Activated CD4-positive, CD25-positive, alpha-beta regulatory T cell treated with anti-CD3 and anti-CD28 coated beads, Interleukin-2, amount 50 U/mL, for 72 hours (primary cell): ENCODE measurements at places on chromosomes 6 and 20.

DNA sequence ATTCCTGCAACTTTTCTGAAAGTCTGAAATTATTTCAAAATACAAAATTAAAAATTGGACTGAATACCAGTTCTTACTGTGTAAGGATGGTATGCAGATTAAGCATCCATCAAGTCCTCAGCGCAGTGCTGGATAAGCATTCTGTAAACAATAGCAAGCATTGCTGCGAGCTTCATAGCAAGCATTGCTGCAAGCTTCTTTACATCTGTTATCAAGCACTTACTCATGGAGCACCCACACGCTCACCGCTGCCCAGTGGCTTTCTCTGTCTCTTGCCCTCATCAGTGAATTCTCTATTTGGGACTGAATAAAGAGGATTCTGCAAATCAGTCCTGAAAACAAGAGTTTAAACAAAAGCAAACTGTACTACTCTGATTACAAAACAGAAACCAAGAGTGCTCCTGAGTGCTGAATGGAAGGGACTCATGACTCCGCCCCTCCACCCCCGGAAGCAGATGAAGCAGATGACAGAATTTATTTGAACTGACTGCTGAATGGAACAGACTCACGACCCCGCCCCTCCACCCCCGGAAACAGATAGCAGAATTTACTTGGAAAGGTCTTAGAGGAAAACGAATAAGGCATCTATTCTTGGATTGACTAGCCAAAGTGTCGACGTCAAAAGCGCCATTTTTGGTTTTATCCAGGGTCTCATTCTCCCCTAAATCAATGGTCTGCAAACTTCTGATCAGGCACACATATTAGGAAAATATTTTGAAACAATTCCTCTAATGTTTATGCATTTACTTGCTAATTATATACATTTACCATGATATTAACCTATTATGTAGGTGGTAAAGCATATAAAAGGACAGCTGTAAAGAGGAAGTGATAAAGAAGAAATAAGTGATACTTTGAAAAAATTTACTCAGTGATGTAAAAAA is 22.1 kb upstream of the EYA2 start:
- no peak for DNase-seq

- DNase-seq, result no peak
Observed at GRCh38 chr20:1816384-1817381, 78.5 kb upstream of the SIRPA start.

- no peak for DNase-seq
Observed at GRCh38 chr20:14344746-14345145, 7.3 kb upstream of the FLRT3 start.

DNA sequence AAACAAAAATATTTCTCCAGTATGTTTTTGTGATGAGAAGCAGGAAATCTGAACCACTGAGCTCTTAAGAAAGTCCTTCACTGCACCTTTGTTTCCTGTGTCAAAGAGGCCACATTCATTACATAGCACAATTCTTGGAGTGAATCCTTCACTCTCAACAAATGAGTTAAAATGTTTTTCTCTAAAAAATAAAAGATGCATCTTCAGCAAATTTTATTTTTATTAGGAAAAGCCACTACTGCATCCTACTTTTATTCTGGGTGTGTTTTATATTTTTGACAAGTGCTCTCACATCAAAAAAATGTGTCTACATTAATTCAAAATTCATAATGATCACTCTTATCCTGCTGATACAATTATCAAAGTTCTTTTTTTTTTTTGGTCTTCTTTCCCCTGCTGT is 76.3 kb downstream of the PLCB4 start:
- no peak for DNase-seq

- no peak for DNase-seq
Observed at GRCh38 chr6:33822575-33823395, 19.0 kb upstream of the MLN start.
